CD4-positive, alpha-beta T cell (primary cell): ENCODE measurements at places on chromosomes 2 and 18.

GRCh38 chr2:99433340-99433739 lies 56.5 kb downstream of the REV1 start:
- no peak for DNase-seq

DNA sequence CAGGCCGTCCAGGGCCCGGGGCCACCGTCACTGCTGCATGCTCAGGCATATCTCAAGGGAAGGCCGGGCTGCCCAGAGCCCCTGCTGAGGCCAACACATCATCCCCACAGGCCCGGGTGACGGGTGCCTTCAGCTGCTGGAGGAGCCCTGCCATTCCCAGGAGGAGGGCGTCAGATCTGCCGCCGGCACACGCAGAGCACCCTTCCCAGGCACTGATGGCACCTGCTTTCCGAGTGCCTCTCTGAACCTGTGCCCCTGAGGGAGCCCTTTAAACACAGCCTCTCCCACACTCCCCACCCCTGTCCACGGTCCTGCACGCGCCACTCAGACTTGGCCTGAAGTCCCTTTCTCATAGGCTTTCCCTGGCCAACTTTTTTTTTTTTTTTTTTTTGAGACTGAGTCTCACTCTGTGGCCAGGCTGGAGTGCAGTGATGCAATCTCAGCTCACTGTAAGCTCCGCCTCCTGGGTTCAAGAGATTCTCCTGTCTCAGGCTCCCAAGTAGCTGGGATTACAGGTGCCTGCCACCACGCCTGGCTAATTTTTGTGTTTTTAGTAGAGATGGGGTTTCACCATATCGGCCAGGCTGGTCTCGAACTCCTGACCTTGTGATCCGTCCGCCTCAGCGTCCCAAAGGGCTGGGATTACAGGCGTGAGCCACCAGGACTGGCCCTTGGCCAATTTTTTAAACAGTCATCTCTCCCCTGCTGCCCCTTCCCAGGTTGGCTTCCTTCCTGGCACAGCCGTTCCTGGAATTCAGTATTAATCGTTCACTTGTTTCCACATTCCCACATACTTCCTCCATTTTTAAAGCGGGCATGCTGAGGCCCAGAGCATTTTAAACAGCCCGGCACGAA lies 211.7 kb downstream of the NDUFA10 start:
- no peak for DNase-seq

DNA sequence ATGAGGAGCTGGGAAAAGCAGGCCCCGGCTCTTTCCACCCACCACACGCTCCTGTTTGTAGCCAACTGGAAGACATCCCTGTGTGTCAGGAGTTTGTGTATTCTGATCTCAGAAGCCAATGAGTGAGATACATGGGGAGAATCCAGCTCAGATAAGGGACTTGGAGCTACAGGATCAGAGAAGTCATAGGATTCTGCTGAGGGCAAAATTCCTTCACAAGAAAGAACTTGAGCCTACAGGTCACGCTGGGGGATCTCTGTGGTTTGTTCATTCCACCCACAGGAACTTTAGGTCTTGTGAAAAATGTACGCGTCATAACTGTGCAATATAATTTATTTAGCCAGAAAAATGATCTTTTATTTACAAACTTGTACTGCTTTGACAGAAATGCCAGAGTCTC lies 80.1 kb upstream of the SMIM21 start:
- DNase-seq = no peak

- DNase-seq = no peak
These were observed 13.1 kb downstream of the PASK start for GRCh38 chr2:241136191-241136590.

GRCh38 chr2:30355306-30355705 lies 91.7 kb upstream of the LCLAT1 start:
- no peak for DNase-seq

DNA sequence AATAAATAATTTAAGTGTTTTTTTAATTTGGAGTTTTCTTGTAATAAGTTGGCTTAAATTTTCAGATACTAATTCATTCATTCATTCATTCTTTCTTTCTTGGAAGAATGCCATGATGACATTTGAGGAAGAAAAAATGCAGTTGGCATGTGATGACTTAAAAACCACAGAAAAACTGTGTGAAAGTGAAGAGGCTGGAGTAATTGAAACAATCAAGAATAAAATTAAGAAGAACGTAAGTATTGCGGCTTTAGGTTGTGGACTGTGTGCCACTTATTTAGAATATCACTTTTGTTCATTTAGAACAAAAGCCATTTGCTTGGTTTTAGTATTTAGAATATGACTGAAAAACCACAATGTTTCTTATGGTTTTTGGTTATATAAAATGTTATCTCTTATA lies 51.4 kb downstream of the TTC39C start:
- no peak for DNase-seq

- no peak for DNase-seq
These were observed 81.7 kb downstream of the FEZ2 start for GRCh38 chr2:36516136-36516870.
